ENCODE measurements at places on chromosomes 3 and 15.

GRCh38 chr3:66229931-66230330 is 9.1 kb downstream of the SLC25A26 start:
- DNase-seq: no peak

DNA sequence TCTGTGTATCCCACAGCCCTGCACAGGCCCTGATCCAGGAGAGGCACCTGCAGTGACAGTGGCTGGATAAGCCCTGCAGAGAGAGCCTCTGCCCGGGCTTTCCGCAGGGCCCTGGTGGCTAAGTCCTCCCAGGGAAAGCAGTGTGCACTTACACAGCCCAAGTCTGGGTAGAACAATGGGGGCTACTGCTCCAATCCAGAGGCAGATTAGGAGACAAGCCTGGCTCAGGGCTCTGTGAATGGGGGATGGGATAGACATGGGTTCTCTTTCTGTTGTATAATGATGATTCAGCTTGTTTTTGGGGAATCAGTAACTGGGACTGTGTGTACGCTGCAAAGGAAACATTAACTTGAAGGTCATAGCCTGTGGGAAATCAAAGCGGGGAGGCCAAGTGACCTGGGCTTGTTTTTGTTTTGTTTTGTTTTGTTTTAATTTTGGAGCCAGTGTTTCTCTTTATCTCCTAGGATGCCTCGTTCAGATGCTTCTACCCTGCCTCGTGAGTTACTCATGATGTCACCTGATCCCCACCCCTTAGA is 4.1 kb upstream of the ALDH1L1 start:
- no peak for DNase-seq

- peak; percentile 28 for DNase-seq
Observed at GRCh38 chr3:48990636-48991469, 812 bp downstream of the P4HTM start.

DNA sequence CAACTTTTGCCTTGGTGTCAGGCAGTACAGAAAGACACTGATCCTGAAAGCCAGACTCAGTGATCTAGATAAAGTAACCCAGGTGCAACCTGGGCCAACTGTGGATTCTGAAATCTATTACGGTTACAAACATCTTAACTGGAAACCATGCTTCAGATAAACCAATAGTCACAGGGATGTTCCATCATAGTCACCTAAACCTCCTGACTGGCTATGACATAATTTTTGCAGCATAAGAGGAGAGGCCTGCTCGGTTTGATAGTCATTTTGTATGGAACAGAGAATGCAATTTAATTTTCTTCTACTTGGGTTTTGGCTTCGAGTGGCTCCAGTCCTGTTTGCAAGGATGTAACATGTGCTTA is 3.7 kb downstream of the SLCO3A1 start:
- DNase-seq: no peak

All from cardiac fibroblast (primary cell).